ENCODE measurements at places on chromosomes 12 and 14. TPM values are rescaled to one million over a fixed set of nuclear protein-coding genes. Genes with fewer than 3 reads are reported as not detected.

Gene KRT3
- polyA plus RNA-seq = not detected

Gene PMCH
- 0.99 TPM for polyA plus RNA-seq

Gene CLMN
- 18.3 TPM for polyA plus RNA-seq

Gene EEF1AKMT3
- 15.6 TPM for polyA plus RNA-seq

GRCh38 chr12:131091413-131091975 lies 137.8 kb downstream of the ADGRD1 start:
- DNase-seq = no peak

- no peak for DNase-seq
These were observed 60.4 kb downstream of the SLC15A4 start for GRCh38 chr12:128763395-128763794.

- DNase-seq = peak; percentile 21
These were observed 242.5 kb upstream of the ARHGAP5 start for GRCh38 chr14:31834616-31835015.

GRCh38 chr12:43805149-43805859 lies 813 bp downstream of the TWF1 start:
- no peak for DNase-seq

- DNase-seq = no peak
These were observed 93.4 kb upstream of the TBX5 start for GRCh38 chr12:114499338-114499737.

Data from right lung (tissue), 10 donors.